SJSA1 (cell line): ENCODE measurements at places on chromosomes 6 and 20.

DNA sequence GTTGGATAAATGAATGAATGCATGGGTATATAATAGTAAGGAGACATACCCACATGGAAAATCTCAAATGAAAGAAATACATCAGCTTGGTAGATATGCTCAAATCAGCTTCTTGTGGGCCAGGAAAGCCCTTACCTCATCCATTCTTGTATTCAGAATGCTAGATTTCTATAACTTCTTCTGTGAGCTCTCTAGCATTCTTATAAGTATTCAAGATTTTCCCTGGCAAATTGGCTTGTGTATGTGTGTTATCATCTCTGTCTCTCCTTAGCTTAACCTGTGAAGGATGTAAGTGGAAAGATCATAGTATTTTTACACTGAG lies 100.8 kb downstream of the OR2B2 start:
- DNase-seq, result no peak

DNA sequence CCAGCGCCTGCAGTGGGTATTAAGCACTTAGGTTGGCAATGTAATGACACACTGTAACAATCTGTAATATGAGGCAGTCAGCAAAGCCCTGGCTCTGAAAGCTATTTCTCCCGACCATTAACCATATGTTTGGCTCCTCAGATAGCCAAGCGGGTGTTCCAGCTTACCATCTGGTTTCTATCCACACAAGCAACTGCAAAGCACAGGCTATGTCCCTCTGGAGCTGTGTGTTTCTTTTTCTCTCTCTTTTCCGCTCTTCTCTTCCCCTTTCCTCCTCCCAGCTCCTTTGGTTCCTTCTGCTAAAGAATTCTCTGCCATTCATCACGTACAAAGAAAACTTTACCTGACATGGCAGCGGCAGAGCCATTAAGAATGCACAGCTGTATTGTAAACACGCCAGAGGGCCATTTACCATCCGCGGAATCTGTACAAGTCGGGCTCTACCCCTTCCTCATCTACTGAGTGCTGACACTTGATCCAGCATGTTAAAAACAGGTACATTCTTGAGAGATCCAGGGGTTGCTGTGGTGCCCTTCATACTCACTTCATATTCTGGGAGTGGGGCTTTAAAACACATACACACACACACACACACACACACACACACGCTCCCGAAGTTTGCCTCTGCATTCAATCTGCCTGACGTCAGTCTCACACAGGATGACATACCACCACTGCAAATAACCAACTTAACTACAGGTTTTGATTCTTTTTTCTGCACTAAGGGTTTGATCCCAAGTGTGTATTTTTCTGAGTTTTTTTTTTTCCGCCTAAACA lies 77.2 kb downstream of the BACH2 start:
- DNase-seq, result peak; percentile 65

DNA sequence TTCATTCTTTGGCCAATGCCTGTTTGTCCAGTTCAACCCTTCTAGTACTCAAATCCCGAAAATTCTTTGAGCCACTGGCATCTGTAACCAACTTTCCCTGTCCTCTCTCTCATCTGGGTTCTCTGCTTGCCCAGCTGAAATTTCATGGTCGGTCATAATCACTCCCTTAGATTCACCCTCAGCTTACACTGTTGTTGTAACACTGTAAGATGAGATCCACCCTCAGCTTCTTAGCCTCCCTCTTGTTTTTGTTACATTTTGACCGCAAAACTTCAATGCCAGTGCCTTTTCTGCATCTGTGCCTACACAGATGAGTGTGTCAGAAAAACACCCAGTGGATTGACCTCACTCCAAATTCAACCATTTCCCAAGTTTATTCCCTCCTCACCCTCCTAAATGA lies 291.1 kb upstream of the AGPAT4 start:
- no peak for DNase-seq

DNA sequence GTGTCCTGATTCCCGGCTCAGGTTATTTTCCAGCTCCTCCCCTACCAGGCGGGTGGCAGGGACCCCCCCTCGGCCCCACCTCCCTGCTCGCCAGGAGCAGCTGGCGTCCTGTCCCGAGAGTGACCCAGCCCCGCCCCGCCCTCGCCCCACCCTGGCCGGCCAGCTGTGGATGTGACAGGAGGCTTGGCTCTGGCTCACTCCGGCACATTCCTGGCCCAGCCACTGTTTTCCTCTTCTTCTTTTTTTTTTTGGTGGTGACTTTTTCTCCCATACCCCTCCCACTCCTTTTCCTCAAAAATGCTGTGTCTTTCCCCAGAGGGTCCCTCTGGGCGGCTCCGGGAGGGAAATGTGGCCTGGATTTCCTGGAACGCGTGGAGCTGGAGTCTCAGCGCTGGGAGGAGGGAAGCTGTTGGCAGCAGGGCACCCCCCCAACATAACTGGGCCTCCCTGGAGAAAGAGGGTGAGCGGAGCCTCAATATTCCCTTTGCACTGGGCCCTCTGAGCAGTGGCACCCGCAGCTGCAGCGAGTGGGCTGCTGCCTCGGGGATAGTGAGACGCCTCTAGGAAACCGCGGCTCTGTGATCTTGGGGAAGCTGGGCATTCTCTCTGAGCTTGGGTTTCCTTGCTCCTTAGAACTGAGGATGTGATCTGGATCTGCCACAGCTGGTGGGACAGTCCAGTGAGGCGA lies 28.3 kb upstream of the CSNK2A1 start:
- DNase-seq, result no peak

- no peak for DNase-seq
Observed at GRCh38 chr6:157644043-157644810, 178.8 kb upstream of the SNX9 start.
